ENCODE measurements at places on chromosomes 1 and 21.
A peak's percentile ranks its signal among the peaks of the same experiment; 100 is the strongest.

DNA sequence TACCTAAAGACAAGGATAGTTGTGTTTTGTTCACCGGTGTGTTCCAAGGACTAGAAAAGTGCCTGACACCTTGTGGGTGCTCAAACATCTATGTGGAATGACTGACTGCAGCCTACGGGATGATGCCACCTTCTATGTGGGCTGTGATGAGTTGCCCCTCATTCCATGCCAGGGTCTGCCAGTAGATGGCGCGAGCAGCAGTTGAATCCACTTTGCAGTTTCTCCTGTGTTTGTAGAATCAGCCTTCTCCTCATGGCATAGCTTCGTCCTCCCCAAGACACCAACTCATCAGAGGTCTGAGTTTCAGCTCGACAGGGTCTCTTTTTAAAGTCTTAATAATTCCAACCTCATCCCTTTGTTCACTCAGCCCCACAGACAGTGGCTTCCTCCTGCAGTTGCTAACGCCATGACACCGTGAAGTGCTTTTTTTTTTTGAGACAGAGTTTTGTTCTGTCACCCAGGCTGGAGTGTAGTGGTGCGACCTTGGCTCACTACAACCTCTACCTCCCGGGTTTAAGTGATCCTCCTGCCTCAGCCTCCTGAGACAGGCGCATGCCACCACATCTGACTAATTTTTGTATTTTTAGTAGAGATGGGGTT lies 133.7 kb downstream of the CAPN8 start:
- DNase-seq, result peak; percentile 65

DNA sequence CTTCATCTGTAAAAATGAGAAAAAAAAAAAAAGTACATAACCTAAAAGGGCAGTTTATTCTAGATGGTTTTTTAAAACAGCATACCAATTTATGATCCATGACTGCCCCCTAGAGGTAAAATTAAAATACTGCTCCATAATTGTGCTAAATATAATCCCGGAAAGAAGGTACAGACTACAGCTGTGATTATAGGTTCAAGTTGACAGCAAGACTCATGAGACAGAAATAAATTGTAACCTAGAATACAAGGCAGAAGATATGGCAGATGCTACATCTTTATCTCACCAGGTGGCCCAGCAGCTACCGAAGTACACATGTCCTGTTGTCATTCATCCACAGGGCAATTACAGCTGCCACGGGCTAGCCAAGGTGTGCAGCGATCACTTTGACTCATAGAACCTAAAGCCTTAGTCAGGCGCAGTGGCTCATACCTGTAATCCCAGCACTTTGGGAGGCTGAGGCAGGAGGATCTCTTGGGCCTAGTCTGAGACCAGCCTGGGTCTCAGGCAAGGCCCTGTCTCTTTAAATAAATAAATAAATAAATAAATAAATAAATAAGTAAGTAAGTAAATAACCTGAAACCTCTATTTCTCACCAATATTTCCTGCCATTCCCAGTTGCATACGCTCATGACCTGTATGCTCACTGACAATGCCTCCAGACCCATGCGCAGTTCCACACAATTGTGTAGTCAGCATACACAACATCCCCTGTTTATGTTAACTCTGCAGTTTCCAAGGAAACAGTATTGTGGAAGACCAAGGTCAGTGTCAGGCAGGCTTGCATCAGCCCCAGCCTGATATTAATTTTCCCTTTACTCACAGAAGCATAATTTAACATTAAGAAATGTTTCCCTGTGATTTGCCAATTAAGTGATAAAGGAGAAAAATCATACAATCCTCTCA lies 18.3 kb upstream of the PPIE start:
- no peak for DNase-seq

GRCh38 chr1:212595787-212596714 lies 12.5 kb upstream of the ATF3 start:
- peak; percentile 59 for DNase-seq

DNA sequence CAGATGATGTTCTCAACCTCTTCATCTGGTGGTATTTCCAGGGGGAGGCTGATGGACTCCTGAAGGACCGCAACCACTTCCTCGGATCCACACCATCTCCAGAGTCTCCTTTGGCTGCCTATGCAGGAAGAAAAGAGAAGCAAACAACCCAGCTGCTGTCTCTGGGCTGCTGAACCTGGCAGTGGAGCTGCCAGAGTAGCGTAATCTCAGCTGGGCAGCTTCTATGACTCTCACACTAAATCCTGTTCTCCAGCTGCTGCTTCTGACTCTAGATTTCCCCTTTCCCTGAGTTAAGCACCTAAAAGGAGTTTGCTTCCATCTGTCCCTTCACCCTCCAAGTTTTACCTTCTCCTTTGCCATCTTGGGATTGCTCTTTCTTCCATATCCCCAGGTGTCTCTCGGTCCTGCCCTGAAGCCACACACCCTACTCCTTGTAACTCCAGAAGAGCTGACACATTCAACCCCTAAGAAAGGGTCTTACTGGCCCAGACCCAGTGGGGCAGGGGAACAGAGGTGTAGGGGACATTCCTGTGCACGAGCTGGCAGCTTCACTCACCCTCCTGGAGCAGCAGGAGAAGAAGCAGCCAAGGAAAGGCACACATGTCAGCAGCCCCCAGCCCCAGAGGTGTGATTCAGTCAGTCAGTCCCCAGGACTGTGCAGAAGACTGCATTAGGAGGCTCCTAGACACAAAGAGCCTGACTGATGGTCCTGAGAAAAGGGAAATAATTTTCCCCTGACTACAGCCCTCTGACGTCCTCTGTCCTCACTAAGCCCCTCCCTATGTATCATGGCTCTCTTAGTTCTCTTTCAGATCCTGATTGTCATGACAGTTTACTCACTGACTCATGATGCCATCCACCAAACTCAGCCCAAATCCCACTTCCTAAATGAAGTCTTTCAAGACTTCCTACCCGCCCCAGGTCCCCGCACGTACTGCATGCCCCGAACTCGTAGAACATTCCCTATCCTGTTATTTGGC lies at the start of gene SLAMF9:
SLAMF9 (minus strand) TSS at position 702 of the 980 bp plus-strand sequence; CDS start at position 602, 100 bp downstream.
- DNase-seq, result no peak

- DNase-seq, result no peak
Observed at GRCh38 chr1:79588719-79589118, 582.2 kb upstream of the ADGRL4 start.

- DNase-seq, result no peak
Observed at GRCh38 chr1:205359771-205360565, 3.2 kb upstream of the KLHDC8A start.

GRCh38 chr1:41466146-41466545 lies 18.3 kb downstream of the EDN2 start:
- no peak for DNase-seq

- peak; percentile 56 for DNase-seq
Observed at GRCh38 chr1:207495801-207496792, at the start of gene CR1. Gene CR1 (plus strand): TSS chr1:207496157. CDS start chr1:207496268, 111 bp downstream.

GRCh38 chr1:39406533-39407450 lies 84.6 kb upstream of the BMP8A start:
- no peak for DNase-seq

DNA sequence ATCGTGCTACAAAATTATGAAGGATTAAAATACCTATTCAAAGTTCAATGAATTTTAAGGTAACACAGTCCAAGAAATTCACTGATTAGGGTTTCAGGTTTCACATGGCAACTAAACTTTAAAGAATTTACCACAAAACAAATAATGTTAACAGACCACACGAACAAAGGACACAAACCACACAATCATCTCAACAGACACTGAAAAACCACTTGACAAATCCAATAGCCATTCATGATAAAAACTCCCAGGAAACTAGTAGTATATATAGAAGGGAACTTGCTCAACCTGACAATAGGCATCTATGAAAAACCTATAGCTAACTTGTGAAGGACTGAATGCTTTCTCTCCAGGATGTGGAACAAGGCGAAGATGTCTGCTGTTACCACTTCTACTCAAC lies 21.1 kb upstream of the SH2D5 start:
- DNase-seq, result no peak

DNA sequence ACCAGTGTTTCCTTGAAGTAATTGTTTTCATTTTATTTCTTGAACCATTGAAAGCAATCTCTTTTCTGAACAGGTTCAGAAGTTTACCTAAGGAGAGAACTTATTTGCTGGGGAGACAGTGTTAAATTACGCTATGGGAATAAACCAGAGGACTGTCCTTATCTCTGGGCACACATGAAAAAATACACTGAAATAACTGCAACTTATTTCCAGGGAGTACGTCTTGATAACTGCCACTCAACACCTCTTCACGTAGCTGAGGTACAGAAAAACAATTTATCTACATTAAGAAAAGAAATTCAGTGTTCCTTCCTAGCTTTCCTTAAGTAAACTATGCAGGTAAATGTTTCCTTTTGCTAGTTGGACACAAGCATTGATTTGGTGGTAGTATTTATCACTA lies 27.4 kb downstream of the AGL start:
- DNase-seq, result no peak

DNA sequence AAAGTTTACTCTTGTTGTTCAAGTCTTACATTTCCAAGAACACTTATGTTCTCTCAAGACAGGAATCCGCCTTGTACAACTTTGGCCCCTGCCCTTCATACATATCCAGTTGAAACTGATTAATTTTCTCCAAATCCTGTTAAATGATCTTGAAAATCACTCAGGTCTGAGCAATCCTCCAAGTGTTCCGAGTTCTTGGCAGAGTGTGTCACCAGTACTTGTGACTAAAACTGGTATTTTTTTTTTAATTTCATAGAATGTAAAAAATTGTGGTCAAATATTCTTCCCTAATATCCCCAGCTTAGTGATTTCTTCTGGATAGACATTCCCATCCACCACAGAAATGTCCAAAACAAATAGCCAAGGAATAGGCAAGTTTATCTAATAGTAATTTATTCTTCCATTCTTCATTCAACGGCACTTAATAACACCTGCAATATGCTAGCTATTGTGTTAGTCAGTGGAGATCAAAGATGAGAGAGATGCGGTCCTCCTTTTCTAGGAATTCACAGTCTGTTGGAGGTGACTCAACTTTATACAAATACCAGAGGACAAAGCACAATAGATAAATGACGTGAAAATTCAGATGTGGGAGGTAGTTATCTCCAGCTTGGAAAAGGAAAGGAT lies 71.4 kb downstream of the DIRAS3 start:
- DNase-seq, result no peak

Measured in activated T-cell treated with anti-CD3 and anti-CD28 coated beads, Interleukin-2, amount 50 U/mL, for 72 hours (primary cell).